ENCODE measurements at places on chromosomes 5 and 9. TPM values are rescaled to one million over a fixed set of nuclear protein-coding genes. Genes with fewer than 3 reads are reported as not detected.

The TMEM252 gene
- polyA plus RNA-seq, result not detected

The BTNL9 gene
- polyA plus RNA-seq, result 18.7 TPM

The ANAPC2 gene
- polyA plus RNA-seq, result 47.2 TPM

The TLR4 gene
- polyA plus RNA-seq, result 0.07 TPM

The CCL27 gene
- 2.9 TPM for polyA plus RNA-seq

The ZDHHC11B gene
- polyA plus RNA-seq, result 12.1 TPM

The CCDC183 gene
- 8.8 TPM for polyA plus RNA-seq

The NR2F1-AS1 gene
- 0.24 TPM for polyA plus RNA-seq

The STPG3 gene
- not detected for polyA plus RNA-seq

The BAAT gene
- polyA plus RNA-seq, result 0.44 TPM

The LCN15 gene
- polyA plus RNA-seq, result not detected

The LMBRD2 gene
- polyA plus RNA-seq, result 22.7 TPM

The LCP2 gene
- not detected for polyA plus RNA-seq

The RLN1 gene
- polyA plus RNA-seq, result not detected

The SVEP1 gene
- 0.42 TPM for polyA plus RNA-seq

The HK3 gene
- 7.8 TPM for polyA plus RNA-seq

The IRX1 gene
- polyA plus RNA-seq, result 0.34 TPM

The NME5 gene
- polyA plus RNA-seq, result 17.0 TPM

The ADAMTS12 gene
- 0.08 TPM for polyA plus RNA-seq

The CD14 gene
- polyA plus RNA-seq, result 1.5 TPM

The GAS1 gene
- 1.6 TPM for polyA plus RNA-seq

The SH3TC2 gene
- not detected for polyA plus RNA-seq

The INSL4 gene
- not detected for polyA plus RNA-seq

The MSH3 gene
- polyA plus RNA-seq, result 9.8 TPM

The BRD3 gene
- 27.3 TPM for polyA plus RNA-seq

The NDST1 gene
- 15.6 TPM for polyA plus RNA-seq

The GARIN3 gene
- polyA plus RNA-seq, result not detected

The C1QTNF2 gene
- not detected for polyA plus RNA-seq

The PCDHB3 gene
- 4.9 TPM for polyA plus RNA-seq

The KIF4B gene
- polyA plus RNA-seq, result not detected

The PTGES2 gene
- 68.0 TPM for polyA plus RNA-seq

The IL5 gene
- not detected for polyA plus RNA-seq

The MYMK gene
- not detected for polyA plus RNA-seq

The GNA14 gene
- 1.1 TPM for polyA plus RNA-seq

The DEPDC1B gene
- 7.1 TPM for polyA plus RNA-seq

The IFNK gene
- polyA plus RNA-seq, result not detected

The ZNF354C gene
- 6.1 TPM for polyA plus RNA-seq

The MEIKIN gene
- not detected for polyA plus RNA-seq

The FOXD1 gene
- not detected for polyA plus RNA-seq

The SPATA31D4 gene
- not detected for polyA plus RNA-seq

The DOK3 gene
- 5.1 TPM for polyA plus RNA-seq

The LECT2 gene
- polyA plus RNA-seq, result not detected

The WWC1 gene
- 0.97 TPM for polyA plus RNA-seq

The MARCHF3 gene
- polyA plus RNA-seq, result 3.9 TPM

The IQGAP2 gene
- 4.0 TPM for polyA plus RNA-seq

All from neural cell (in vitro differentiated cells).